Progenitor cell of endocrine pancreas (in vitro differentiated cells): ENCODE measurements at places on chromosomes 5 and 9. TPM values are rescaled to one million over a fixed set of nuclear protein-coding genes. Genes with fewer than 3 reads are reported as not detected.

DNA sequence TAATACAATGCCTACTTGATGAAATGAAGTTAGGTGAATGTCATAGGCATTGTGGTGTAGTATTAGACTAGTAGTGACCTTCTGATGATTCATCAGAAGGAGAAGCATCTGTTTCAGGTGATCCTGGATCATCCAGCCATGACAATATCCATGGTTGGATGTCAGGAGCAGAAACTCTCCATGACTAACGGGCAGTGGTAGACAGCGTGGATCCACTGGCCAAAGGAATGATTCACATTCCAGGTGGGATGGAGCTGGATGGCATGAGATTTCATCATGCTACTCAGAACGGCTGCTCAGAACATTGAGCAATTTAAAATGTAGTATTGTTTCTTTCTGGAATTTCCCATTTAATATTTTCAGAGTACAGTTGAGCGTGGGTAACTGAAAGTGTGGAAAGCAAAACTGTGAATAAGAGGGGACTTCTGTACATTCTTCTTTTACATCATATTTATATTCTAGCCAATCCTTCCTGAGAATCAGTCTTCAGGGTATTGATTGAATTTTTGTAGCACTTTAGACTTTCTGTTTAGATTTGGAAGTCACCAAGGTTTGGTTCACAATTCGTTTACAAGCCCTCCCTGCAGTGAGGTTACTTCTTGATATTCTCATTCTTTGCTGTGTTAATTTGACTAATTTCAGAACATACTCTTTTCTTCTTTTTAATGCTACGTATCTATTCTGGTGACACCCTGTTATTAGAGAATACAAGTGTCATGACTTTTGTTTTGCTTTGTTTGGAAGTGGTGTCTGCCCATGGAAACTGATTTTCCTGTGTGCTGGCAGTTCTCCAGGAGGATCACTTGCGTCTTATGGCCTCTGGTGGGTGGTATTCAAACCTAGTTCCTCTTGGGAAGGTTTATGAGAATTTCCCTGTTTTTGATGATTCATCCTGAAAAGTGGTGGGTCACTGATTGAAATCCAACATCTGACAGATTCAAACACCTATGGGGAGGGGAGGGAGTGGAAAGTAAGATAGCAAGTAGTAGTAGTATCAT lies 12.2 kb upstream of the CLINT1 start:
- no peaks in the 10 kb centered on the region for H3K36me3 ChIP-seq
- no peak overlapping the region for H3K4me3 ChIP-seq
- no peak for DNase-seq
- H3K4me1 ChIP-seq: peaks cover 4% of the 10 kb centered on the region

The HSD17B3 gene
- total RNA-seq: 0.33 TPM in 1 of 2 replicates, not detected in the other

DNA sequence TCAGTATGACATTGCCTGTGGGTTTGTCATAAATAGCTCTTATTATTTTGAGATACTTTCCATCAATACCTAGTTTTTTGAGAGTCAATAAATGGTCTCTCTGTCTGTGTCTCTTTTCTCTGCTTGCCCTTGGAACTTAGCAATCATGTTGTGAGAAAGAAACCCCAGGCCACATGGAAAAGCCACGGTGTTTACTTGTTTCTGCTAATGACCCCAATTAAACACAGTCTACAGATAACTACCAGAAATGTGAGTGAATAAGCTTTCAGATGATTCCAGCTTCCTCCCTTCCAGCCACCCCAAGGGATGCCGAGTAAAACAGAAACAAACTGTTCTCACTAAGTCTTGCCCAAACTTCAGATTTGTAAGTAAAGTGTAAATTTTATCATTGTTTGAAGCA lies 584.9 kb downstream of the MAT2B start:
- peaks cover 11% of the 10 kb centered on the region for H3K4me1 ChIP-seq
- H3K27ac ChIP-seq: peak overlapping the region; percentile 15
- H3K36me3 ChIP-seq: no peaks in the 10 kb centered on the region
- H3K27me3 ChIP-seq: no peaks in the 10 kb centered on the region

DNA sequence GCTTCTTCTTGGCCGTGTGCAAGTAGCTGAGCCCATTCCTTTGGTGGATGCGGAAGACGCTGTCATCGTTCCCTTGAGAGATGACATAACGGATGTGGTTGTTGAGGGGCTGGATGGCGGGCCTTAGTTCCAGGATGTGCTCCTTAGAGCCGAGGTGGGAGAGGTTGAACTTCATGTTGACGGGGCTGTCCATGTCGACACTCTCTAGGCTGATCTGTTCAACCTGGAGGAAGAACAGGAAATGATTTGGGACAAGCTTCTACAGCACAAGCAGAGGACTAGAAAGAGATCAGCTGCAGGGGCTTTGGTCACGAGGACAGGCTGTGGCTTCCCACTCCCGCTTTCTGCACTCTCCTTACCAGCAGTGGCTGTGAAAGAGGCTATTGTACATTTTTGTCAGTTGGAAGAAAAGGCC lies 176.0 kb downstream of the SLC12A2 start:
- no peak overlapping the region for H3K27ac ChIP-seq
- no peak for DNase-seq
- H3K4me3 ChIP-seq: no peak overlapping the region
- no peaks in the 10 kb centered on the region for H3K36me3 ChIP-seq
- H3K4me1 ChIP-seq: no peaks in the 10 kb centered on the region

The SPINK13 gene
- not detected in 2 replicates for total RNA-seq

DNA sequence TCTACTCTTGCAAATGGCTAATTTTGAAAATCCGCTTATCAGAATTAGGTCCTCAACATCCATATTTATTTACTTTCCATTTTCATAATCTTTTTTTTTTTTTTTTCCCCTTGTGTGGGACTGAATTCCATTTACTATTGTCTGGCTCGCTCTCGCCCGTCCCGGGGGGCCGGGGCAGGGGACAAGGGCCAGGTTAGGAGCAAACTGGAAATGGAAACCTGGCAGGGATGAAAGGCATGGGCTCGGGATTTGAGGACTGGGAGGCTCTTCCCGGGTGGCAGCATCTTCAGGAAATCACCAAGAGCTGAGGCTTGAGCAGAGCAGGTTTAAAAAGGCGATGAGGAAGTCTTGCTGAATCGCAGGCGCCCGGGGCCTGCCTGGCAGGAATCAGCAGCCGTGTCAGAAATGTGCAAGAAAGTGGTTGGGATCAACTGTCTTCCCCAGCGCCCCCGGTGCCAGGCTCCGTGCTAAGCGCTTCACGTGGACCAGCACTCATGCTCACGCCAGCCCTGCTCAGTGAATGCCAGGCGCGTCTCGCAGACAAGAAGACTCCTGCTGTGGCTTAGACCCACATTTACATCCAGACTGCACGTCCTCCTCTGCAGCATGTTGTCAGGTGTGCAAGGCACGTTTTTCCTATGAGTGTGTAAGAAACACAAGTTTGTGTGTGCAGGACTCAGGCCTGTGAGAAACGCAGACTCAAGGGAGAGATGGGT lies 66.3 kb upstream of the UNC5A start:
- no peak overlapping the region for H3K27ac ChIP-seq
- no peaks in the 10 kb centered on the region for H3K36me3 ChIP-seq
- peaks cover 9% of the 10 kb centered on the region for H3K4me1 ChIP-seq
- DNase-seq: no peak
- peaks cover 66% of the 10 kb centered on the region for H3K27me3 ChIP-seq

The HAND1 gene
- total RNA-seq: 0.44 and 0.48 TPM in 2 replicates

The LCN1 gene
- total RNA-seq: not detected in 2 replicates

The CNTNAP3 gene
- 1.6 and 1.7 TPM in 2 replicates for total RNA-seq

The INSL6 gene
- not detected in 2 replicates for total RNA-seq

The RECK gene
- total RNA-seq: 6.9 and 7.1 TPM in 2 replicates

The CHMP5 gene
- total RNA-seq: 43.3 and 48.9 TPM in 2 replicates

The CTNNAL1 gene
- 42.8 and 47.8 TPM in 2 replicates for total RNA-seq

DNA sequence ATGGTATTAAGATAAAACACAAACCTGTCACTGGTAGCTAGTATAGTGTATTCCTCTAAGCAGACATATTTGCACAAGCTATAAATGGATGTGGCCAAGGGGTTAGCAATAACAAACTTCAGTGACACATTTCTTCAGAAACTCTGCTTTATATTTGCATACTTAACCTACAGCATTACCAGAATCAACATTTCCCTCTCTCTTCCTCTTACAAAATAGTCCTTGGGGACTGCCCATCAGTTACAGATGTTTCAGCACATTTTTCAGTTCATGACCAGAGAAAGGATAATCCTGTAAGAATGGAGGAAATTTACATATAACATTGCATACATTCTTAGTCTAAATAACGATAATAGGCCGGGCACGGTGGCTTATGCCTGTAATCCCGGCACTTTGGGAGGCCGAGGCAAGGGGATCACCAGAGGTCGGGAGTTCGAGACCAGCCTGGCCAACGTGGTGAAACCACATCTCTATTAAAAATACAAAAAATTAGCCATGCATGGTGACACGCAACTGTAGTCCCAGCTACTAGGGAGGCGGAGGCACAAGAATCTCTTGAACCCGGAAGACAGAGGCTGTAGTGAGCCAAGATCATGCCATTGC lies 25.3 kb upstream of the SLC1A1 start:
- no peak overlapping the region for H3K27ac ChIP-seq
- H3K27me3 ChIP-seq: no peaks in the 10 kb centered on the region

DNA sequence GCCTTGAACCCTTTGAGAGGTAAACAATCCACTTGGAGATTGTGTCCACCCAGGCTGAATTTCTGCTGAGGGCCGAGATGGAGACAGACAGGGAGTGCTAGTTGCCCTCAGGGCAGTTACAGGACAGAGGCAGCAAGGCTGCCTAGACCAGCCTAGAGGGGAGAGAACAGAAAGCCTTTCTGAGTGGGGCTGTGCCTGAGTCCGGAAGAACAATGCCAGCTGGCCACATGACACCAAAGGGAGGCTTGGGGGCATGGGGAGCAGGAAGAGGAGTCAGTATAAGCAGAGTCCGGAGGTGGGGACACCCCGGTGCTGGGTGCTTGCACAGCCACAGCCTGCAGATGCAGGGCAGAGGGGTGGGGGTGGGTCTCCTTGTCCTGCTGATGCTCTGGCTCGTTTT lies 145.7 kb downstream of the CFAP90 start:
- no peaks in the 10 kb centered on the region for H3K27me3 ChIP-seq
- DNase-seq: no peak
- no peaks in the 10 kb centered on the region for H3K36me3 ChIP-seq
- H3K4me1 ChIP-seq: no peaks in the 10 kb centered on the region
- no peak overlapping the region for H3K4me3 ChIP-seq

- no peaks in the 10 kb centered on the region for H3K36me3 ChIP-seq
- H3K27ac ChIP-seq: no peak overlapping the region
- no peaks in the 10 kb centered on the region for H3K4me1 ChIP-seq
- DNase-seq: no peak
- H3K4me3 ChIP-seq: no peak overlapping the region
- H3K27me3 ChIP-seq: peaks cover 12% of the 10 kb centered on the region
These were observed 65.9 kb downstream of the SPATA31D1 start for GRCh38 chr9:82054264-82055015.

The GCNT4 gene
- total RNA-seq: 2.5 and 3.3 TPM in 2 replicates

GRCh38 chr5:5739490-5739945 lies 317.0 kb downstream of the ICE1 start:
- no peaks in the 10 kb centered on the region for H3K4me1 ChIP-seq
- no peak for DNase-seq
- no peaks in the 10 kb centered on the region for H3K36me3 ChIP-seq

GRCh38 chr5:44387406-44387805 lies 1.8 kb downstream of the FGF10 start:
- peak overlapping the region; percentile 91 for H3K4me3 ChIP-seq
- H3K4me1 ChIP-seq: peaks cover 35% of the 10 kb centered on the region
- H3K27ac ChIP-seq: peak overlapping the region; percentile 65
- DNase-seq: no peak

GRCh38 chr5:60340326-60340725 lies 359.6 kb downstream of the DEPDC1B start:
- no peak for DNase-seq
- no peaks in the 10 kb centered on the region for H3K4me1 ChIP-seq
- no peak overlapping the region for H3K27ac ChIP-seq
- no peaks in the 10 kb centered on the region for H3K36me3 ChIP-seq
- H3K27me3 ChIP-seq: peaks cover 4% of the 10 kb centered on the region

The TMEM250 gene
- total RNA-seq: 39.2 and 39.5 TPM in 2 replicates

- no peak overlapping the region for H3K27ac ChIP-seq
- DNase-seq: no peak
- H3K27me3 ChIP-seq: peaks cover 12% of the 10 kb centered on the region
- H3K4me1 ChIP-seq: peaks cover under 1% of the 10 kb centered on the region
- no peaks in the 10 kb centered on the region for H3K36me3 ChIP-seq
These were observed 139.6 kb downstream of the CMYA5 start for GRCh38 chr5:79829260-79829659.

The SEMA4D gene
- 63.1 and 65.3 TPM in 2 replicates for total RNA-seq

The ZFP37 gene
- total RNA-seq: 7.9 and 8.7 TPM in 2 replicates

The PIP5K1B gene
- 1.5 and 2.0 TPM in 2 replicates for total RNA-seq

DNA sequence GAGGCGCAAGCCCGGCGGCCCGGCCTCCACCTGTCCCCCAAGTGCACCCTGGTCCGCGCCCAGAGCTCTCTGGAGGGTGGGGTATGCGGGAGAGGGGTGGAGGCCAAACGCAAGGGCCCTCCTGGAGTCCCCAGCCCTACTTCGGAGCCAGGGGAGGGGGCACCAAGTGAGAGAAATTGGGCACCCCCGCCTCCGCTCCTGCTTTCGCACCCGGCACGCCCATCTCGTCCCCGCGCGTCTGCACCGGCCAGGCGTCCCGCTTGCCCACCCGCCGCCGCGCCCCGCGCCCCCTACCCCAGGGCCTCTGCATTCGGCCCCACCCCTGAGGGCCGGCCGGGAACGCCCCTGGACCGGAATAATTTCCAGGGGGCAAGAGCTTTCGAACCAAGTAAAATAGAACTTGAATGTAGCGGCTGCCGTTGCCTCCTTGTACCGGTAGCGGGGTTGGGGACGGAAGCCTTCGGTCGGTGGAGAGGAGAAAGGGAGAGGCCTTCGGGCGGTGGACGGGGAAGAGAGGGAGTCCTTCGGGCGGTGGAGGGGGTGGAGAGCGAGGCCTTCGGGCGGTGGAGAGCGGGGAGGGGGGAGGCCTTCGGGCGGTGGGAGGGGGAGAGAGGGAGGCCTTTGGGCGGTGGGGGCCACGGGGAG lies 694 bp upstream of the PHPT1 start:
- no peak for DNase-seq
- peak overlapping the region; percentile 91 for H3K27ac ChIP-seq
- peaks cover 6% of the 10 kb centered on the region for H3K27me3 ChIP-seq
- peak overlapping the region; percentile 93 for H3K4me3 ChIP-seq
- H3K4me1 ChIP-seq: peaks cover 3% of the 10 kb centered on the region

The SLC6A18 gene
- not detected in 2 replicates for total RNA-seq

DNA sequence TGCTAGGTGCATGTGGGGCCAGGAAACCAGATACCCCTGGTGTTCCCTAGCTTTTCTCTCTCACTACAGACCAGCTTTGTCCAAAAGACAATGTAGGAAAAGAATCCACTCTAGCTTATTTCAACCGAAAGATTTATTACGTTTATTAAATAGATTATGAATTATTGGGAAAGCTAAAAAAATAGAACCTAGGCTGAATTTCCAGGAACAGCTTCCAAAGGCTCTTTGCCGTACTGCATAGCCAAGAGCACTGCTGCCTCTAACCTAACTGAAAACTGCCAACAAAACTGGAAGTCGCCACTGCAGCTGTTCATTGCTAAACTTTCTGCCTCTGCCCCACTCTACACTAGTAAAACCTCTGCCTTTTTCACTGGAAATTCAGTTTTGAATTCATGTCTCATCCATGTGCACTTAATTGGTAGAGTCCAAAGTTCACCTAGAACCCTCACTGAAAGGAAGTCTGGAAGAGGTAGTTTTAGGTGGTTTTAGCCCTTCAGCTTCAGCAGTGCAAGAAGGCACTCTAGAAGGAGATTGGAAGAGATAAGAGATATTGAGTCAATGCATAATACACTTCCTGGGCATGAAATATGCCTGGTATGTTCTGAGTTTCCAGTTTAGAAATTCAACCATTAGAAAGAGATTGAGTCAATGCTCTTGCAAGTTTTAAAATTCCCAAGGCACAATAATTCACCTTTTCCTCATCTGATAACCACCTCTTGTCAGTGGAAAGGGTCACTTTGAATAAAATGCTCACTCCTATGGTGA lies 927.9 kb downstream of the MAT2B start:
- H3K27me3 ChIP-seq: no peaks in the 10 kb centered on the region
- H3K36me3 ChIP-seq: peaks cover 1% of the 10 kb centered on the region
- H3K4me1 ChIP-seq: peaks cover 2% of the 10 kb centered on the region
- no peak for DNase-seq
- H3K27ac ChIP-seq: no peak overlapping the region
